ENCODE measurements at places on chromosomes 11 and 22.

- DNase-seq: no peak
These were observed 92.7 kb downstream of the ETS1 start for GRCh38 chr11:128494418-128495332.

- DNase-seq: no peak
These were observed 3.4 kb downstream of the MMP3 start for GRCh38 chr11:102840018-102840417.

- no peak for DNase-seq
These were observed 17.4 kb downstream of the LMO2 start for GRCh38 chr11:33874433-33874832.

- peak; percentile 13 for DNase-seq
These were observed 62.1 kb upstream of the NUP50 start for GRCh38 chr22:45101515-45102227.

GRCh38 chr11:69274531-69275016 is 19.4 kb upstream of the MYEOV start:
- no peak for DNase-seq

- DNase-seq: no peak
These were observed 53.0 kb downstream of the SCUBE1 start for GRCh38 chr22:43289976-43290721.

DNA sequence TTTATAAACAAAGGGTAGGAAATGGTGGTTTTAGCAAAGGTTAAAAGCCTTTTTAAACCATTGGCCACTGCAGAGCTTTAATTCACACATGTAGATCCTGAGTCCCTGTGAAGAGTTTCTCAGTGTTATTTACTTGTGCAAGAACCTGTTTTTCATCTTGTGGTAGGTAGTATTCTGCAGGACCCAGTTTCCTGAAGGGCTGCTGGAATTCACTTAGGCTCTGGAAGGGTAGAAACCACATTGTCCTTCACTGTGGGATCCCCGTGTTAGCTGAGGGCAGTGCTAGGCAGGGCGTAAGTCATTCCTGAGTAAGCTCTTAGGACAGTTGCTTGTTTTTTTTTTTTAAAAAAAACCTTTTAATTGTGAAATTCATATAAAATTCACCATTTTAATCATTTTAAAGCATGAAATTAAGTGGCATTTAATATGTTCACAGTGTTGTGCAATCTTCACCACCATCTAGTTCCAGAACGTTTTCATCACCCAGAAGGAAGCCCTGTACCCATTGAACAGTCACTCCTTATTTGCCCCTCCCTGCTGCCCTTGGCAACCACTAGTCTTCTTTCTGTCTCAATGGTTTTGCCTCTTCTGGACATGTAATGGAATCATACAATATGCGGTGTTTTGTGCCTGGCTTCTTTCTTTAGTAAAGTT is 77.7 kb downstream of the C22orf31 start:
- no peak for DNase-seq

- no peak for DNase-seq
These were observed 684 bp upstream of the NFRKB start for GRCh38 chr11:129896062-129896461.

DNA sequence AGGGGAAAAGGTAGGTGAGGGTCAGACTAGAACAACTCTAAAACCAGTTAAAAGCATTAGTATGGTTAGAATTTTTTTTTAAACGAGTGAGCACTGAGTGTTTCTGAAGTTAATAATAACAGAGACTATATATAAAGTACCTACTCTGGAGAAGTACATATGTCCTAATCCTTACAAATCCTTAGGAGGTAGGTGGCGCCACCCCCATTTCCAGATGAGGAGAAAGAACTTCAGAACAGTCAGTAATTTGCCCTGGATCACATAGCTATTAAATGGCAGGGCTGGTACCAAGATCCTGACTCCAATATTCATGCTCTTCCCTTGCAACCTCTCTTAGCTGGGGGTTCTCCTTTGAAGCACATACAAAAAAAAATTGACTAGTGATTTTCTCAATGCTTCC is 80.5 kb downstream of the CLPB start:
- no peak for DNase-seq

GRCh38 chr22:45094825-45095224 is 68.9 kb upstream of the NUP50 start:
- DNase-seq: no peak

- DNase-seq: no peak
These were observed 29.7 kb upstream of the GNB1L start for GRCh38 chr22:19884161-19884953.

- no peak for DNase-seq
These were observed 1044.7 kb downstream of the BRD1 start for GRCh38 chr22:48782811-48783511.

DNA sequence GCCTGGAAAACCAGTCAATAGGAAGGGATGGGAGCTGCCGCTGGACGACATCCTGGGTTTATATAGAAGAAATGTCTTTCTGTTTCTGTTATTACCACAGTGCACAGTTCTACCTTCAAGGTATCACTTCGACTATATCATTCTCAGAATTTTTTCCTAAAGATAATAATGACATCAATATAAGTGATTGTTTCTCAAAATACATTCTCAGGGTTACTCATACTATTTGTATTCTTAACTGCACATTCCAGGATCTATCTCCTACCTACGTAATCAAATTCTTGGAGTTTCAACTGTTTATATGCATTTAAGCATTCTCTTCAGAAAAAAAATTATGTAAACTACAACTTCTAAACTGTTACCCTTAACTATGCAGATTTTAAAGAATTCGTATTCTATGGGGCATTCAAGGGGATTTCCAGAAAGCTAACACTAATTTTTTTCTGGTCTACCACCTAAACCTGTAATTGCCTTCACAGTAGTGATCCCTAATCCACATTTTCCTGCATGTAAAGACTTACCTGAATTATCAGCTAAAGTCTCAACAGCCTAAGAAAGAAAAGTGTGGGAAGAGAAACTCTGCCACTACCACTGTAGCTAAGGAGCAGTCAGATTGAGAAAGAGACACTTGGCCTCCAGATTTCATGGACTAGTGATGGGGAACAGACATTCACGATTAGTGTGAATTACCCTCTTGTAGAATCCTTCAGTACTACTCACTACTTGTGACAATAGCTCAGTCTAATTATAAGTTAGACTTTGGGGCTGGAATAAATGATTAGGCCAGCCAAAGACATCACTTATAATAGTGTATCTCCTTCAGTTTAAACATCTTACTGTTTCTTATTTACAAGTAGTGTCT is at the start of gene OR51B5:
Gene OR51B5, minus strand, starts transcription at position 51 of the 862 bp plus-strand sequence. Its CDS starts 0 bp downstream, at position 51.
- DNase-seq: no peak

- DNase-seq: no peak
These were observed 440.5 kb downstream of the MIAT start for GRCh38 chr22:27097933-27098332.

DNA sequence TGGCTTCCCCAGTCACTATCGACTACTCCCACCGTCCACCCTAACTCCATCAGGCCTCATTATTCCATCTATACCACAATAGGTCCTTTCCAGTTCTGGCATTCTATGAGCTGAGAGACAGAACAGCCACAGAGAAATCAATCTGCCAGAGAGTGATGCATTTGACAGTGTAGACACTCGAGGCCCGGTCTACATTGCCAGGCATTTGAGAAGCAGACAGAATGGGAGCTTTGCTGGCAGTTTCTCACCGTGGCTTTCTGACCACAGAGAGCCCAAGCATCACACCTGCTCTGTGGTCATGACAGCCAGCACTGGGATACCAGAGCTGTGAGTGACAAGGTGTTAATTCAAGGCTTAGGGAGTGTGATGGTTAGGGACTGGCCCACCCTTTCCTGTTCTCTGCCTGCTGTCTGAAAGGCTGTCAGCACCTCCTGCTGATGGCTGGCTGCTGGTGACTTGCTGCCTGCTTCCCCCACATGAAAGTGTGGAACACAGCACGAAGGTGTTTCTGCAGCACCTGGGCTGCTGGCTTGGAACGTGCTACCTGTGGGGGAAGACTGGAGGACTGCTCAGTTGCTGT is 137.8 kb downstream of the KIRREL3 start:
- DNase-seq: peak; percentile 30

DNA sequence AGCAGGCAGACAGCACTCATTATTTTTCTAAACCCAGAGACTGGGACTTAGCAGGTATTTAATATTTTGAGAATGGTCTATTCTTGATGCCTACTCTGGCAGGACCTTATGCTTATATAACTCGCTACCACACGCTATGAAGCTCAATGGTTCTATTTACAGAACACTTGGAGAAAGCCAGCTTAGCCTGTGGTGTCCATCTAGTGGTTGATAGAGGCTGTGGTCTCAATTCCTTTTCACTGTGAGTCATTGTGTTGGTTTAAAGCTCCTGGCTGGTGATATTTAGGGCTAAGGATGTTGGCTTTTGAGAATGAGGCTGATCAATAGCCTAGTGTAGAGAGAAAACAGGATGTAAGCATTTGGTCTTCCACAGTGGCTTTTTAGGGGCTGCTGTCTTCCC is 206.4 kb downstream of the DBX1 start:
- DNase-seq: no peak

DNA sequence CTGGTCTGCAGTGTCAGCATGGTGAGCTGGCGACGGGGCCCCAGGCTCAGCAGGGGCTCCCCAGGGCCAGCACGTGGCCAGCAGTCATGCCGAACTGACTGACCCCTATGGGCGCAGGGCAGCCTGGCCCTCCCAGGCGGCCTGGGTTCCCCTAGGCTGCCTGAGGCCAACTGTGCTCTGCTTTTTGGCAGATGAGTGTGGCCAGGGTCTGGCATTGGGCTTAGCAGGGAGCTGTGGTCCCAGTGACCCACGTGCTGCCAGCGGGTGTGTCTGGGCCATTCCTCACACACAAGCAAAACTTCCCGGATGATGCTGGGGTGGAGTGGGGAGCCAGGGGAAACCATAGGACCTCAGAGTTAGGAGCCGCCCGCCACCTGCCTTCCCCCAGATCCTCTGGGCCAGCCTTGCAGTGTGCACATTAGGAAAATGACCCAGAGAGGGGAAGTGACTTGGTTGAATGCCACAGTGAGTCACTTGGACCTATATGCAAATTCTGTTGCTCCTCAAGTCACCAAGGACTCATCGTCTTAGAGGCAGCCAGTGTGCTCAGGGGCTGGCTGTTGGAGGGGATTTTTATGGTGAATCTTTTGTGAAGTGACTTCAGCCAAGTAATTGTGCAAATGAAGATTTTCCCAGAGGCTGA is 6.5 kb downstream of the ADORA2A start:
- DNase-seq: no peak

DNA sequence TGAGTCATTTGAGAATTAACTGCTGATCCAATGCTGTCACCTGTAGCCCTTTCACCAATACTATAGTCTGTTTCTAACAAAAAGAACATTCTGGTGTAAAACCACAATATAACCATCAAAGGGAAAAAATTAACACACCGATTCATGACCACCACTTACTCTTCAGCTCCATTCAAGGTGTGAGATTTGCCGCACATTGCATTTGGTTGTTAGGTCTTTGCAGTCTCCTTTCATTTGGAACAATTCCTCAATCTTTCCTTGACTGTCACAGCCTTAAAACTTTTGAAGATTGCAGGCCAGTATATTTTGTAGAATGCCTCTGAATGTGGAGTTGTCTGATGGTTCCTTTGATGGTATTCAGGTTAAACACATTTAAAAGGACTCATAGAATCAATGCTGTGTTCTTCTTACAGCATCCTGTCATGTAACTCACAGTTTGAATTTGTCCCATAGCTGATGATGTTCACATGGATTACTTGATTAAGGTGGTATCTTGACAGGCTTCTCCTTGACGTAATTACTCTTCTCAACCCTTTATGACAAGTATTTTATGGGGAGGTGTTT is 63.6 kb downstream of the TNRC6B start:
- DNase-seq: no peak

- no peak for DNase-seq
These were observed 26.6 kb upstream of the LMO1 start for GRCh38 chr11:8290081-8290810.

DNA sequence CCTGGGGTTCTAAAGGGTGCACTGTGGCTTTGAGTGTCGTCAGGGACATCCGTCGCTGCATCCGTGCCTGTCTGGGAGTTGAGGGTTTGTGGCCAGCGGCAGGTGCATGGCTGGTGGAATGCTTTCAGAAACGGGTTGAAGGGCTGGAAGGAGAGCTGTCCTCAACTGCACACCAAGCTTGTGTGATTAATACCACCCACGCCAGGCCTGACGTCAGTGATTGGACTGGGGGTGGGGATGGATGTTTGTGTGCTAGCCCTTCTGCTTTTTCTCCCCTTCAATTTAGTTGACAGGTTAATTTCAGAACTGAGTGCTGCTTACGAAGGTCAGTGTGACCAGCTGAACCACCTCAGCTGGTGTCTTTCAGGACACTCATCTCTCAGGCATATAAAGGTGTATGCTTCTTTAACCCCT is 3.2 kb upstream of the GAB2 start:
- no peak for DNase-seq

DNA sequence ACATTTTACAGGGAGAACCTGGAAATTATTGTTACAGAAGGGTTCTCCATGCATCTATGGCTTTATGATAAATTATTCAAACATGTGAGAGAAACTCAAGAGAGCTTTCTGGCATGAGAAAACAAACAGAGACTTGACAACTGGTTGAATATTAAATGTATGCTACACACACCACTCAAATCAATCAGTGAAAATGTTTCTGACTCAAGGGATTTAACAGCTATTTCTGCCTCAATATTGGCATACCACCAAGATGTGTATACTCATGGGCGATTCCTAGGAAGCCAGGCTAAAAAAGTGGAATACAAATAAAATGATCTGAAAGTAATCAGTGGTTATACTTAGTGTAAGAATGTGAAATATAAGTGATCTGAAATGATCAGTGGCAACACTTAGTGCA is 15.8 kb upstream of the OR51T1 start:
- DNase-seq: no peak

DNA sequence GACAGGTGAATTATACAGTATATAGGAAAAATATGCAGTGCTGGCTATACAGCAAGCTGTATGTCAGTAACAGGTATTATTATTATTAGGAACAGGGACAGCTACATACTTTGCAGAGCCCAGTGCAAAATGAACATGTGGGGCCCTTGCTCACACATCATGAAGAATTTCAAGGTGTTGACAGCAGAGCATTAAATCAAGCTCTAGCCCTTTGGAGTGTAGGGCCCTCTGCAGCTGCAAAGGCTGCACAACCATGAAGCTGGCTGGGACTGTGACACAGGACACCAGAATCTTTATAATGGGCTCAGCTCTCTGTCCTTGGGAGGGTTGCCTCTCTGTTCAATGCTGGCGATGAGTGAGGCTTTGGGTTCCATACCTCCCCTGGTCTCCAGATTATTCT is 44.9 kb upstream of the DAGLA start:
- no peak for DNase-seq

GRCh38 chr22:45686004-45686403 is 14.4 kb downstream of the ATXN10 start:
- DNase-seq: no peak
